Activated naive CD8-positive, alpha-beta T cell treated with anti-CD3 and anti-CD28 coated beads for 36 hours (primary cell): ENCODE measurements at places on chromosomes 4 and X.
A peak's percentile ranks its signal among the peaks of the same experiment; 100 is the strongest.

DNA sequence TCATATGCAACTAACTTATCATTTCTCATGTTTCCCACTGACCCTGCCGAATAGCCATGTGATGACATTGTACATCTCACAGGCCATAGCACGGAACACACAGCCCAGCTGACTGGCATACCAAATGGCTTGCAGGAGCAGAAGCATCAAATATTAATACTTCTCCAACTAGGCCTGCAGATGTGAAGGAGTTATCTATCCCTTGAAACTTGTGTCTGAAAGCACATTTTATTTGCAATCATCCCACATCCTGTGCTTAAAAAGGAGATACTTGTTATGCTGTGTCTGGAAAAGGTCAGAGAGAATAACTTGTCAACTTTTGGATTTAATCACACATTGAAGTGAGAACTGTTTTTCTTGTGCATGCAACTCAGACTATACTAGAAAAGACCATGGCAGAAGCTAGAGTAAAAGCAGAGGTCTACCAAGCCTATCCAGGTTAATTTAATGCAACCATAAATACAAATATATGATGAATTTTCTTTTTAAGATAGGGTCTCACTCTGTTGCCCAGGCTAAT, 100.4 kb downstream of the IRF2 start:
- DNase-seq = no peak

GRCh38 chrX:153816831-153817690, 13.3 kb downstream of the PDZD4 start:
- peak; percentile 38 for DNase-seq

- no peak for DNase-seq
These were observed 233.8 kb upstream of the CPEB2 start for GRCh38 chr4:14768449-14768848.

DNA sequence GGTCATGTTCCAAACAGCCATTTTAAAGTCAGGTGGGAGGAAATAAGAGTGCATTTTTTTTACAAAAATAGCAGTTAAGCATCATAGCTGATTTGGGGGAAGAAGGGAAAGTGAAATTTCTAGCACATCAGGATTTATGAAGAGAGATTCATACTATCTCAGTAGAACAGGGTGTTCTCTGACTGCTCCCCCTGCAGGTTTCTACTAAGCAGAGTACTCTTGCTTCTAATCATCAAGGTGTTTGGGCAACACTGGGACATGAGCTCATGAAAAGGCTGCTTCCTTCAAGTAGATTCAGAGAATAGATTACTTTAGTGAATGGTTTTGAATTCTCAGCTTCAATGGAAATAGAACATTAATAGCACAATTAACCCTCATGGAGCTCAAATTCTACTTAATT, 591.4 kb upstream of the PCDH10 start:
- no peak for DNase-seq

- DNase-seq = no peak
These were observed 9.5 kb downstream of the ADH1A start for GRCh38 chr4:99281261-99281660.
